Heart right ventricle (tissue), 16 donors: ENCODE measurements at places on chromosomes 12 and 14. TPM values are rescaled to one million over a fixed set of nuclear protein-coding genes. Genes with fewer than 3 reads are reported as not detected.

DNA sequence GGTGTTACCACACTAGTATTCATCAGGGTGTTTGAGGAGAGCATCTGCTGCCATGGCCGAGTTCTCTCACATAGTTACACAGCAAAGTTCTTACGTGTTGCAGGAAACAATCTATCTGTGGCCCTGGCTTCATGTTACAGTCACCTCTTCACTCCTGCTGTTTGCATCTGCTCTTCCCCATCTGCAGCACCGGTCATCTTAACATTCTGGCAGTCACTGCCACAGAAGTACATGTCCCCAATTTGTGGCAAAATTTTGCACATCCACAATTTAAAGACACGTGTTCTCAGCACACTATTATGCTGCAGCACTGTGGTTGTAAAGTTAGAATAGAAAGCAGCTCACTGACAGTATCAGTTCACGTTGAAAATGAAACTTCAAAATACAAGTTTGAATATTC lies 23.2 kb downstream of the MAPK1IP1L start:
- DNase-seq, result no peak

- DNase-seq, result no peak
Observed at GRCh38 chr12:131115766-131116467, 162.2 kb downstream of the ADGRD1 start.

DNA sequence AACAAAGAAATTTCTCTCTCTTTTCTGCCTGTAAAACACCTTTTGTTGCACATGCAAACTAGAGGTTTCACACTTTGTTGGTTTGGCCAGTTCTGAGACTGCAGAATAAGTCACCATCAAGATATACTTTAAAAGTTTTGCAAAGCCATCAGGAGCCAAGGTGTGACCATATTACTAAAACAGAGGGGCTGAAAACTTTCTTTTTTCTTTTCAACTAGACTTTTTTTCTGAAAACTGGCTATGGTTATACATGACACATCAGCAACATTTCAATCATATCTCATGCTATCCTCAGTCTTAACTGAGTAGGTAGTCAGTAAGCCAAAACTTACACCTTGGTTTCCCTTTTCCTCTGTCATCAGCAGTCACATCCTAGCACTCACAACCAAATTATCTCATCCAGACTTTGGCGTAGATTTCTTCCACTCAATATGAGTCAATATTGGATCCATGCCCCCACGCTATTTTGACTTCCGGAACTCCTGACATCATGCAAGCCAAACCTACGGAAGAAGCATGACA lies 4.1 kb upstream of the IFNG start:
- DNase-seq, result no peak

The AICDA gene
- not detected for total RNA-seq

The CLEC1B gene
- not detected for total RNA-seq

The IL31 gene
- total RNA-seq, result not detected

DNA sequence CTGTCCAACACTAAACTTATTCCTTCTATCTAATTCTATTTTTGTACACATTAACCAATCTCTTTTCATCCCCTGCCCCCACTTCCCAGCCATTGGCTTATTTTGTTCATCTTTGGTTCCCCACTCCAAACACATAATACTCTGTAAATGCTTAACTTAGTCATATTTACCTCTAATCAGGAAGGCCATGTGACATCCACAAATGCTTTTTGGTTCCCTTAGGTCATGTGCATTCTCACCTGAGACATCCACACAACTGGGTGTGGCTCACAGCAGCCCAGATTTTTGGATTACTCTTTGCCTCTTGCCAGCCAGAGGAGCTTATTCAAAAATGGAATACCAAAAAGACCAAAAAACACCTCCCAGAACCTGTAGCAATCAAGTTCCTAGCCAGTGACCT lies 28.4 kb downstream of the ARL1 start:
- DNase-seq, result no peak

The RTL1 gene
- total RNA-seq, result not detected

GRCh38 chr12:107607464-107608392 lies 77.9 kb upstream of the PWP1 start:
- DNase-seq, result peak; percentile 80

- no peak for DNase-seq
Observed at GRCh38 chr14:76123426-76124225, 28.1 kb upstream of the GPATCH2L start.

The MLEC gene
- 111 TPM for total RNA-seq

The ZNF268 gene
- total RNA-seq, result 7.0 TPM

GRCh38 chr14:97213720-97214119 lies 416.5 kb downstream of the VRK1 start:
- DNase-seq, result no peak

The PPTC7 gene
- 67.9 TPM for total RNA-seq

DNA sequence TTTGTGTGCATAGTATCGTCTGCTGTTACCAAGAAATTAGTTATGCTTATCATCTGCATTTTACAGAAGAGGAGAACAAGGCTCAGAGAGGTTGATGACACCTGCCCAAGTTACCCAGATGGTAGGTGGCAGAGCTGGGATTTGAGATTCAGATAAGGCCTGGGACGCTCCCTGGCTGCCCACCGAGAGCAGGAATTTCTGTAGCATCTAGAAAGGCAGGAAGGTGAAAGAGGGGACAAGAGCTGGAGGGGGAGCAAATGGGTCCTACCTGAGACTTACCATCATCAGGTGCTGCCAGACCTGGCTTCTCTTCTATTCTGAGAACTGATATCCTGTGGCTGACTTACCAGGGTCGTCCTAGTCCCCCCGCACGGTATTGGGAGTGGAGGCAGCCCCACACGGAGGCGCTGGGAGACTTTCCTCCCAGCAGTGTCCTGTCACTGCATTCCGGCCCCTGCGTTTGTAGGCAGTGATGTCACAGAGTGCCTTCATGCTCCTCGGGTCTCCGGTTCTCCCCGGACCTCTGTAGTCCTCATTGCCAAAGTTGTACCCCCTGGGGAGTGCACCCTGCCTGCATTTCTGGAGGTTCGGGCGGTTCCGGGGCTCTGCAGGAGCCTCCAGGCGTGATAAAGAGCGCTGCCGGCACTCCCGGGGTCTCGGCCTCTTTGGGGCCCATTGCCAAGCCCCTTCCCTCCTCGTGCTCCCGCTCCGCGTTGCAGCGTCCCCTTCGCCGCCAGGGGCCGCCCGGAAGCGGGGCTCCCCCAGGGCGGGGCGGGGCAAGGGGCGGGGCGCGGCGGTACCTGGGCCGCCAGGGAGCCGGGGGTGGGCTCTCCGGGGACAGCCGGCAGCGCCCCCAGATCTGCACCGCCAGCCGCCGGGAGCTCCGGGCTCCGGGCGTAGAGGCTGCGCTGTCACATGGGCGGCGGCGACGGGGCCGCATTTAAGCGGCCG lies at the start of gene CABP1:
Gene CABP1 (plus strand): TSS at position 856 of the 951 bp plus-strand sequence. CDS start 60 bp downstream, at position 916.
- DNase-seq, result no peak

DNA sequence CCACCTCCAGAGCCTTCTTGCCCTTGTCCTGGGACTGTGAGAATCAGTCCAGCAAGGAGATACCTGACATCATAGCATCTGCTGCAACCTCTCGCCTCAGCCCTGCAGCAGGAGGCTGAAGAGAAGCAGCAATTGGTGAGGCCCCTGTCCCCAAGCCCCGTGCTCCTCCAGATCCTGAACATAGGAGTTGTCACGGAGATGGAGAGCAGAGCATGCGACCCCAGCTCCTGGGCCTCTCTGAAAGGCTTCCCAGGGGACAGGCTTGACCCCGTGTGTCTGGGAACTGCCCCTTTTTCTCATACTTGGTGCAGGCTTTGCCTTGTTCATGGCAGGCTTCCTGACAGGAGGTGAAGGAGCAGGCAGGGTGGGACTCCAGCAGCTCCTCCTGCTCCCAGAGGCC lies 127.7 kb upstream of the PZP start:
- no peak for DNase-seq
